NCI-H1105 (cell line): ENCODE measurements at places on chromosomes 2 and 18.
A peak's percentile ranks its signal among the peaks of the same experiment; 100 is the strongest.

- DNase-seq, result no peak
Measured at GRCh38 chr2:120738786-120739437, 3.2 kb downstream of the GLI2 start.

DNA sequence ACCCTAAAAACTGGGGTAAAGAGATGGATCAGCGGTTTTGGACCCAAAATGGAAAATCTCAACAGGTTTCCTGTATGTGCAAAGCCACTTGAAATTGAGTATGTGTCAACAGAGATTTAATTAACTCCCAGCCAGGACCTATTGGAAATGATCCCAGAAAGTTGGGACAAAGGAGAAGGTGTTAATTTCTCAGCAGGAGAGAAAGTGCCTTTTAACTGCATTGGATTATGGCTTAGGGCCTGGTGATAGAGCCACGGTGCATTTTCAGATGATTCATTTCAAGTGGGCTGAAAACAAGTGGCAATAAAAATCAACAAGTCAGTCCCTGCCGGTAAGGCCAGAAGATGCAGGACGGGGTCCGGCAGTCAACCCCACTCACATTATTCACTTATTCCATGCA, 80.2 kb upstream of the BCL11A start:
- peak; percentile 83 for DNase-seq

- no peak for DNase-seq
Measured at GRCh38 chr2:42098571-42099437, 51.0 kb downstream of the PKDCC start.

DNA sequence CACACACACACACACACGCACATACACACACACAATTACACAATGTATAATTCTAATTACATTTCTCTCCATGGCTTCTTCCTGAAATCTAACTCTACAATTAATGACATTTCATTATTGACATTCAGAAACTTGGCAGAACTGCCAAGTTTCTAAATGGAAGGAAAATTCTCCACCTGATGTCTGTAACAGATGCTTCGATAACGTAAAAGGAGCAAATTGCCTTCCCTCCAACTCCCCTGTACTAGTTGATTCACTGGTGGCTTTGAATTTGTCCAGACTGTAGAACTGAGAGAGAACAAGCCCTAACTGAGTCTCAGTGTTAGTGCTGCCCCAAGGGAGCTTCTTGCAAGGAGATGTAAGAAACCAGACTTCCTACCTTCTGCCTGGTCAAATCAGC, 255.1 kb upstream of the TMEM200C start:
- DNase-seq, result peak; percentile 48

GRCh38 chr2:20005067-20005627, 7.3 kb downstream of the MATN3 start:
- no peak for DNase-seq

- no peak for DNase-seq
Measured at GRCh38 chr2:40187054-40187453, 264.8 kb downstream of the SLC8A1 start.

DNA sequence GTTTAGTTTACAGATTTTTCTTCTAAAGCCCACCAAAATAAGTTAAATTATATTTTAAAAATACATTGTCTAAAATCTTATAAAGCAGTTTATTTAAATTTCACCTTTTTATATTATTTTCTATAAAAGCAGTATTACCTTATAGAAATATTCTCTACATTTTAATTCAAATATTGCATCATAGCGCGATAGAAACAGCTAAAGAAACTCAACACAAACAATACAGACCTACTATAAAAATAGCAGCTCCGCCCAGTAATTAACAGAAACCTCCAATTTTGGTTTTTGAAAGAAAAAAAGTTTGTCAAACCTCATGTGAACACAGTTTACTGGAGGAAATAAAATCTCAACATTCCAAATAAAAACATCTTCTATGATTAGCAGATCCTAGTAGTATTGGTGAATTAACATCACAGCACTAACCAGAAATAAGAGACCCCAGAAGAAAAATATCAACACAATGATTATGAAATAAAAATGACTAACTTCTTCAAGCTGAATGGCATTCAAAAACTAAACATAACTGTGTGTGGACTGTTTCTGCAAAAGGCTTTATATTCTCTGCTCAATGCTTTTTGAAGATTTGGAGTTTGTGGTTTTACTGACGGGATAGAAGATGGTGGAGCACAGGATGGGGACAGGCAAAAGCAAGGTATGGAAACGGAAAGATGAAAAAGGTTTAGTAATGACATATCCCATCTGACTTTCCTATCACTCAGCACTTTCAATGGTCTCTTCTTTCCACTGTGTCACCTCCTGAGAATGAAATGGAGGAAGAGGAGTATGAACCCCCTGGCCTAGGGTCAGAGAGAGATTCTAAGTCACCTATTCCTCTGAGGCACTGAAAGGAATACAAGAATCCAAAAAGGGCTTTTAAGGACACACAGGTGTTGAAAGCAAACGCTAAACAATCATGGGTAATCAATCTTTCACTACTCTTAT, 17.5 kb downstream of the MAP4K3 start:
- DNase-seq, result no peak

DNA sequence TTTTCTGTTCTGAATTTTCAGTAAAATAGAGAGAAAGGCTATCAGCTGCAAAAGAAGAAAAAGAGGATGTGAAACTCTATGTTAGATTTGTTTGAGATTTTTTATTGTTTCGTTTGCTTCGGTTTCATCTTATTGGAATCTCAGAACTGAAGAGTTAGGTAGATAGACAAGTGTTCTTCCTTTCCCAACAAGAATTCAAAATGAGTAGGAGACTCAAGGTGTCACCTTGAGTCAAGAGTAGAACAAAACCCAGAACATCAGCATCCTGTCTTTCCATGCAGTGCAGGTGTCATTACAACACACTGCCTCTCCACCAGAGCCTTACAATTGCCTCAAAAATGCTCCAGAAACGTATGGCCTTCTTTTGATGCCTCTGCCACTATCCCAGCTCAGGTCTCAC, 21.1 kb downstream of the NBAS start:
- DNase-seq, result no peak

DNA sequence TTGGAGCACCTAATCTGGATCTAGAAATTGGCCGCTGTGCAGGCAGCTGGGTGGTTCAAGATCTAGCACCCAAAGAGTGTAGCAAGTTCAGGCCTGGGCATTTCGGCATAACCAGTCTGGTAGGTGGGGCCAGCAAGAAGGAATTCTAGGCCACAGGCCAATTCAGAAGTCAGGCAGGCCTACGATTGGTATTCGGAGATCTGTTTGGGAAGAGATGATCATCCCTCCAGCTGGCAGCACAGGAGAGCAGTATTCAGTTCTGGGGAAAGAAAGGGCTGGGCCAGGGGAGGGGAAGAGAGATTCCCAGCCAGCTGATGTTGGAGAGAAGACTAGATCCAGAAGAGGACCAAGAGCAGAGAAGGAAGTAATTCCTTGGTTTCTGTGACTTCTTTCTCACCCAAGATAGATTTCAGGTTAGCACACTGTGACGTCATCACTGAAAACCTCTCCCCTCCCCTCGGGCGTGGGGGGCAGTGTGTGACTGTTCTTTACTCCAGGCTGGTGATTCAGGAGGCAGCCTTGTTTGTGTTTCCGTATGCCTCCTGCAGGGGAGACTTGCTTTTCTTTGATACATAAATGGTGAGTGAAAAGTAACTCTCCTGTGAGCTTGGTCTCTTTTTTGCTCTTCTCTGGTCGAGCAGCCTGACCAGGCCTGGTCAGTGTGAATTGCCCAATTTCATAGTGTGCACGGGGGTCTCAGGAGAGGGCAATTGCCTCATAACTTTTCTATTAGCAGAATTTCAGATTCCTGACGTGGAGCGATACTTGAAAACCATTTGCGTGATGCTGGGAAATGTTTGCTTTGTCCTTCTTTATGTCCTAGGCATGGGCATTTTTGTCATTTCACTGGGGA, 61.1 kb downstream of the MEIS1 start:
- no peak for DNase-seq

DNA sequence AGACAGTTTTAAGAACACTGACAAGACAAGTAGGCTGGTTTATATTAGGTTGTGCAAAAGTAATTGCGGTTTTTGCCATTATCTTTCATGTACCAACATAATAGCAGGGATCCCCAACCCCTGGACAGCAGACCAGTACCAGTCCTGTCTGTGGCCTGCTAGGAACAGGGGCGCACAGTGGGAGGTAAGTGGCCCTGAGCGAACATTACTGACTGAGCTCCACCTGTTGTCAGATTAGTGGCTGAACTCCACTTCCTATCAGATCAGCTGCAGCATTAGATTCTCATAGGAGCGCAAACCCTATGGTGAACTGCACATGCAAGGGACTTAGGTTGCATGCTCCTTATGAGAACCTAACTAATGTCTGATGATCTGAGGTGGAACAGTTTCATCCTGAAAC, 921.9 kb downstream of the CCDC85A start:
- DNase-seq, result no peak

- DNase-seq, result no peak
Measured at GRCh38 chr18:70450426-70451253, 161.8 kb downstream of the SOCS6 start.

- DNase-seq, result no peak
Measured at GRCh38 chr2:84290537-84290936, 168.5 kb downstream of the SUCLG1 start.

GRCh38 chr18:65124633-65125032, 626.2 kb upstream of the CDH7 start:
- no peak for DNase-seq

- DNase-seq, result no peak
Measured at GRCh38 chr2:27261926-27262298, 935 bp downstream of the SLC30A3 start.

- no peak for DNase-seq
Measured at GRCh38 chr18:24633121-24633520, 172.7 kb downstream of the HRH4 start.

DNA sequence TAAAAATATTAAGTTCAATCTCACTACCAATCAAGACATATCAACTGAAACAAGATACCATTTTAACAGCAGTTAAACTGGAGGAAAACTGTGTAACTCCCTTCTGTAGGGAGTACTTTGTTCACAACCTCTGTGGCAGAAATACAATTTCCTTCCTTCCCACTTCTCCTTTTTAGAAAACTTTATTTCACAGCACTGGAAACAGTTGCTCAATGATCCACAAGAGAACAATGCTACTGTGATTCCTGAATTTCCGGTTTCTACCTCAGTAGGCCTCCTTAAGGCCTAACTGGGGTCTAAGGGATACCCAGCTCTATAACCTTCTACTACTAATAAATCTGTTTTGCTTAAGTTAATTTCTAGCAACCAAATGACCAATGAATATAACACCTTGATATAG, 14.1 kb downstream of the TLK1 start:
- DNase-seq, result no peak

GRCh38 chr2:118784860-118785259, 62.6 kb downstream of the EN1 start:
- DNase-seq, result no peak

DNA sequence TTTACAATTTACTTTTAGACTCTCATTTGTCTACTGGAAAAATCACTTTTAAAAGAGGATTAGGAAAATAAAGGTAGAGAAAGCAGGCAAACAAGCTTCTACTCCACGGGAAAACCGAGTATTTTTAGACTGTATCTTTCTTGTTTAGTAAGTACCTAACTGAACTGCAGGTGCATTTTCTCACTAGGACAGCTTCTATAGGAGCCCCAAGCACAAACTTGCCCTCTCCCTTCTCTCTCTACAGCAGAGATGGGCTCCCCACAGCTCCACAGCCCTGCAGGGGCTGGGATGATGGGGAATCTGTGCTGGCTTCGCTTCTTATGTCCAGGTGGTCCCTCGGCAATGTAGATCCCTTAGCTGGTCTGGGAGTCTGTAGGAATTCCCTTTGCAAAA, 16.2 kb downstream of the PSTPIP2 start:
- DNase-seq, result no peak

DNA sequence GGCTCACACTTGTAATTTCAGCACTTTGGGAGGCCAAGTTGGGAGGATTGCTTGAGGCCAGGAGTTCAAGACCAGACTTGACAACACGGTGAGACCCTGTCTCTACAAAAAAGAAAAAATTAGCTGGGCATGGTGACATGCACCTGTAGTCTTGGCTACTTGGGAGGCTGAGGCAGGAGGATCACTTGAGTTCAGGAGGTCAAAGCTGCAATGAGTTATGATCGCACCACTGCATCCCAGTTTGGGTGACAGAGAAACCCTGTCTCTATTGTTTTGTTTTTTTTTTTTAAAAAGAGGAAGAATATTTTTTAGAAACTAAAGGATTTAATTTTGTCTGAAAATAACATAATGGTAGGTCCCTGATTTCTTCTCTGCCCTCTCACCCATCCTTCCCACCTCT, 79.4 kb upstream of the TMEM200C start:
- no peak for DNase-seq

- no peak for DNase-seq
Measured at GRCh38 chr18:36729197-36729596, 99.6 kb downstream of the TPGS2 start.

- no peak for DNase-seq
Measured at GRCh38 chr18:50453014-50453680, 78.3 kb downstream of the SKA1 start.
